Stimulated activated CD4-positive, alpha-beta T cell treated with anti-CD3 and anti-CD28 coated beads, Interleukin-2, amount 100 ng/mL, for 4 hours (primary cell): ENCODE measurements at places on chromosomes 7 and 10.
A peak's percentile ranks its signal among the peaks of the same experiment; 100 is the strongest.

GRCh38 chr10:31000071-31000782 is 31.4 kb downstream of the ZNF438 start:
- DNase-seq: no peak

- DNase-seq: no peak
Observed at GRCh38 chr7:91425149-91425548, 160.9 kb downstream of the FZD1 start.

- no peak for DNase-seq
Observed at GRCh38 chr7:142817506-142817905, 37.4 kb upstream of the EPHB6 start.

- DNase-seq: no peak
Observed at GRCh38 chr10:112962343-112962742, 12.3 kb downstream of the TCF7L2 start.

GRCh38 chr10:130745251-130745650 is 566.3 kb downstream of the TCERG1L start:
- DNase-seq: no peak

- DNase-seq: peak; percentile 73
Observed at GRCh38 chr10:43648398-43649184, at the start of gene ZNF32. Gene ZNF32, minus strand, starts transcription at chr10:43648881. Its CDS starts 2,748 bp downstream, at chr10:43646133.

DNA sequence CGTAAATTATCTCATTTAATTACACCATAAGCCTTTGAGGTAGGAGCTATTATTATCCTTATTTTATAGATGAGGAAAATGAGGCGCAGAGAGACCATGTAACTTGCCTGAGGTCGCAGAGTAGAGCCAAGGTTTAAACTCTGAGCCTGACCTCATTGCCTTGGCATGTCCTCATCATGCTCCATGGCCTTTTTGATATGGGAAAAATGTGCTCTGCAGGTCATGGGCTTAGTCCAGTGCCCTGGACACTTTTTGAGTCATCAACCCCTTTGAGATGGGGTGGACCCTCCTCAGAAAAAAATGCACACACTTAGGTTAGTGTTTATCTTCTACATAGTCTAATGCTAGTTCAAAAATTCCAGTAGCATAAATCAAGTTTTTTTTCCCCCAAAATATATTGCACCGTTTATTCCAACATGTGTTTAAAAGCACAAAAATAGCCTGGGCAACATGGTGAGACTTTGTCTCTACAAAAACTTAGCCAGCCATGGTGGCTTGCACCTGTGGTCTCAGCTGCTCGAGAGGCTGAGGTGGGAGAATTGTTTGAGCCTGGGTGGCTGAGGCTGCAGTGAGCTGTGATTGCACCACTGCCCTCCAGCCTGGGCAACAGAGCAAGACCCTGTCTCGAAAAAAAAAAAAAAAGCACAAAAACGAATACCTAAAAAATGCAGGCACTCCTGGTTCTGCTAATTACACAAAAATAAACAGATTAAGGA is 28.6 kb upstream of the TMEM178B start:
- no peak for DNase-seq

DNA sequence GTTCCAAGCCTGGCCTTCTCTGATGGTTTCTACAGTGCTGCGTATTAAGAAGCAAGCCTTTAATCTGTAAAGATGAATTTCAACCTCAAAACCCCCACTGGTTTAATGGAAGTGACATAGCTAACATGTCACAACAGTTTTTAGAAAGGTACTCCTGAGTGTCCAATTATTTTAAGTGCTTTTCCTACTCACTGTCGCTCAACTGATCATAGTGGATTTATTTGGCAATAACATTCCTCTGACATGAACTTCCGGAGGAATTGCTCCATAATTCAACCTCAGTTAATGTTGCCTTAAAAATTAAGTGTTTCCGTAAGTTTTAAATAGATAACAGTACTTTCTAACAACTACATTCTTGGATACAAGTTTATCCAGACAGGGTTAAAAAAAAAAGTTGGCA is 57.5 kb downstream of the AGMO start:
- DNase-seq: no peak

DNA sequence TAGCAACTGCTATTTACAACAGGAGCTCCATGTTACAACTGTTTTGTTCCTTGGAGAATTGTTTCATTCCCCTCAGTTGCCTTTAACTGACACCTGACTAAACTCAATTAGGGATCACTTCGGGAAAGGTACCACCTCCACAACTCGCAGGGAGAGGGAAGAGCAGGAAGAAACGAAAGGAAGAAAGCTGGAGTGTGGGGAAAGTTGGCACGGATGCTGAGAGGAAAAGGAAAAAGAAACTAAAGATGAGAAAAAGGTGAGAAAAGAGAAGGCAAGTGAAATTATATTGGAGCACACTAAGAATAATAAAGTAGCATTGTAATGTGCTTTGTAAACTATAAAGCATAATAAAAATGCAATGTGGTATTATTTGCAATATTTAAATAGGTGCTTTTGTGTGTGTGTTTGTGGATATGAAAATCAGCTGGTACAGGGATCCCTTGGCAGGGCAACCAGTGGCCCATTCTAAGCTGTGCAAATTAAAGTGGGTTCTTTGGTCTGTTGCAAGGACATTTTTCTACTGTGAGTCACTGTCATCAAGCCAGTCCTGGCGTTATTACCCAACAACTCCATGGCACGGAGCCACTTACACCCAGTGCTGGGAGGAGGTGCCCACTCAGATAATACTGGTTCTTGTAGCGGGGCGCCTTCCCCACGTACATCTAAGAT is 45.9 kb downstream of the HIPK2 start:
- DNase-seq: no peak

DNA sequence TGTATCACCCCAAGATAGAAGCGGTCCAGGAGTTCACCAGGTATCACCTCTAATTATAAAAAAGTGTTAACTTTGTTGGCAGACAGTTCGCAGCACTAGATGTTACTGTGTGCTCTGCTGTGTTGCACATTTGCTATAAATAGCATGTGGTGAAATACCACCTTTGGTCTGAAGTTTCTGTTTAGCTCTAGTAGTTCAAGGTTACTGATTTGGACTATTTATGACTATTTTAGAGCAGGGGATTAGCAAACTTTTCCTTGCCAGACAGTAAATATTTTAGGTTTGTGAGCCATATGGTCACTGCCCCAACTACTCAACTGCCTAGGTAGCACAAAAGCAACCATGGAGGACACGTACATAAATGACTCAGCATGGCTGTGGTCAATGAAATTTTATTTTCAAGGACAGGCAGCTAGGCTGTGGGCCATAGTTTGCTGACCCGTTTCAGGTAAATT is 16.5 kb downstream of the DENND10 start:
- no peak for DNase-seq

GRCh38 chr10:82572744-82573143 is 697.8 kb downstream of the NRG3 start:
- no peak for DNase-seq

DNA sequence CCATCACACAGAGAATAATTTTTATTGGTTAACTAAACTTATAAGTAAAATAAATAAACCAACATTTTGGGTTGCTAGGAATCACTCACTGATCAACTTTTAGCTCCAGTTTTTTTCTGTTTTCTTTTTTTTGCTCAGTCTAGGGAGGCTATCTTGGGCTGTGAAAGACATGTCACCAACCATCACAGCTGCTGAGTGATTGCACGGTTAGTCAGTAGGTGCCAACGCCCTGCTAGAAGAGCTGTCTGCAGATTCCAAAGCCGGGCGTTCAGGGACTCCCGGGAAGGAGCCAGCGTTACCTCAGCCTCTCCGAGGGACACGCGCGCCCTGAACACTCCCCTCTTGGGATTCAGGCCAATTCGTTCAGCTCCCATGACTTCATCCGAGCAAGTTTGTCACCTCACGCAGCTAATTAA is 604 bp upstream of the STAM start:
- no peak for DNase-seq

- no peak for DNase-seq
Observed at GRCh38 chr7:66157060-66157459, 42.4 kb downstream of the CRCP start.

DNA sequence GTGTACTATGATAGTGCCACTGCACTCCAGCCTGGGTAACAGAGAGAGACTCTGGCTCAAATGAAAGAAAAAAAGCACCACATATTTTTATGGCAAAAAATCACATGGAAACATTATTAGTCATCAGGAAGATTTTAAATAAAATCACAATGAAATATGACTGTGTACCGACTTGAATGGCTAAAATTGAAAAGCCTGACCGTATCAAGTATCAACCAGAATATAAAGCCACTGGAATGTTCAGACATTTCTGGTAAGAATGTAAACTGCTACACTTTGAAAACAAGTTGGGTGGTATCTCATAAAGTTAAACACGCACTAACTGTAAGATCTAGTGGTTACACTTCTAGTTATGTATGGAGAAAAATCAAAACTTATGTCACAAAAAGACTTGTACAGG is 306.7 kb upstream of the MBL2 start:
- DNase-seq: no peak

- no peak for DNase-seq
Observed at GRCh38 chr7:106430103-106430502, 145.3 kb upstream of the NAMPT start.

- no peak for DNase-seq
Observed at GRCh38 chr10:89699581-89700064, 1.8 kb upstream of the KIF20B start.

GRCh38 chr10:98917828-98918227 is 317.8 kb downstream of the HPSE2 start:
- no peak for DNase-seq

GRCh38 chr7:81232084-81232799 is 313.4 kb upstream of the SEMA3C start:
- DNase-seq: no peak

DNA sequence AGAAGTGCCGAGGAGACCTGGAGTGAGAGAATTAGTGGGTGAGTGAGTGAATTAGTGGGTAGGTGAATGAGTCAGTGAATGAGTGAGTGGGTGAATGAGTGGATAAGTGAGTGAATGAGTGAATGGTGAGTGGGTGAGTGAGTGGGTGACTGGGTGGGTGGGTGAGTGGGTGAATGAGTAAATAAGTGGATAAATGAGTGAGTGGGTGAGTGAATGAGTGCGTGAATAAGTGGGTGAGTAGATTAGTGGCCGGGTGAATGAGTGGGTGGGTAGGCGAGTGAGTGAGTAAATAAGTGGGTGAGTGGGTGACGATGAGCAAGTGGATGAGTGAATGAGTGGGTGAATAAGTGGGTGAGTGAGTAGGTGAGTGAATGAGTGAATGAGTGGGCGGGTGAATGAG is 243.7 kb upstream of the MGMT start:
- no peak for DNase-seq

DNA sequence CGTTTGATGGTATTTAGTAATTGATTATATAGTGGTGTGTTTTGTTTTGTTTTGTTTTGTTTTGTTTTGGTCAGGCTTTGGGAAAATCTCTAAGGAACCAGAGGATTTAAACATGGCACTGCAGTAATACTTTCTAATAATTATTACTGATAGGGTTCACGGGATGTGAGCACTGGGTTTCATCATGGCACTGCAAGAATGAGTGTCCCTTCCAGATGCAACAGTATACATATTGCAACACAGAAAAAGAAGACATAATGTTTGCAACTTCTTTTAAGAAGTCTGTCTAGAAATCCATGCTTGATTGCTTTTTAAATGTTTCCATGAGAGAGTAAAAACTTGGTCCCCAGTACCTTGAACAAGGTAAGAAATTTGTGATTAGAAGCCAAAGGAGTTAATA is 2.2 kb upstream of the CDCA7L start:
- DNase-seq: no peak

- no peak for DNase-seq
Observed at GRCh38 chr10:126062131-126063032, 166.0 kb downstream of the FANK1 start.

GRCh38 chr7:114412548-114412947 is 2.1 kb upstream of the FOXP2 start:
- no peak for DNase-seq

DNA sequence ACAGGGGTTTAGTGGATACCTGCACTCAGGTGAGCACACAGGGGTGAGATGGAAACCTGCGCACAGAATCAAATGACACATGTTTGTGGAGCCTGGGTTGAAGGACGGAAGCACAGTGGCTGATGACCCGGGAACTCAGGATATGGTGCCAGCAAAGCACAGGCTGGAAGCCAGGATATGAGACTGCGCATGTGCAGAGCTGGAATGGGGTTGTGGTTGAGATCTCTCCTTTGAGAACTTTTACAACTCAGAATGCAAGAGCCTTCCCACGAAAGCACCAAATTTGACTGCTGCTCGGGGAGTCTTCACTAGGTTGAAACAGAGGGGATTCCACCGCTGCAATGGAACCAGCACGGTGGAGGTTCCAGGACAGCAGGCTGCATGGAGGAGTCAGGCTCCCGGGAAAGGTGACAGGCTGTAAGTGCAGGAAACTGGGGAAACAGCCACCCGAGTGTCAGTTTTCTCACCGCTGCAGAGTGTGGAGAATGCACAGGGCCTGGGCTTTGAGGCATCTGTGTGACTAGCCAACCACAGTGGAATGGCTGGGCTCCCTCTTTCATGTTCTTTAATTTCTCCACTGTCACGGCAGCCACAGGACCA is 133.4 kb upstream of the TCERG1L start:
- DNase-seq: no peak

- DNase-seq: no peak
Observed at GRCh38 chr7:137888241-137888640, 41.5 kb upstream of the DGKI start.

DNA sequence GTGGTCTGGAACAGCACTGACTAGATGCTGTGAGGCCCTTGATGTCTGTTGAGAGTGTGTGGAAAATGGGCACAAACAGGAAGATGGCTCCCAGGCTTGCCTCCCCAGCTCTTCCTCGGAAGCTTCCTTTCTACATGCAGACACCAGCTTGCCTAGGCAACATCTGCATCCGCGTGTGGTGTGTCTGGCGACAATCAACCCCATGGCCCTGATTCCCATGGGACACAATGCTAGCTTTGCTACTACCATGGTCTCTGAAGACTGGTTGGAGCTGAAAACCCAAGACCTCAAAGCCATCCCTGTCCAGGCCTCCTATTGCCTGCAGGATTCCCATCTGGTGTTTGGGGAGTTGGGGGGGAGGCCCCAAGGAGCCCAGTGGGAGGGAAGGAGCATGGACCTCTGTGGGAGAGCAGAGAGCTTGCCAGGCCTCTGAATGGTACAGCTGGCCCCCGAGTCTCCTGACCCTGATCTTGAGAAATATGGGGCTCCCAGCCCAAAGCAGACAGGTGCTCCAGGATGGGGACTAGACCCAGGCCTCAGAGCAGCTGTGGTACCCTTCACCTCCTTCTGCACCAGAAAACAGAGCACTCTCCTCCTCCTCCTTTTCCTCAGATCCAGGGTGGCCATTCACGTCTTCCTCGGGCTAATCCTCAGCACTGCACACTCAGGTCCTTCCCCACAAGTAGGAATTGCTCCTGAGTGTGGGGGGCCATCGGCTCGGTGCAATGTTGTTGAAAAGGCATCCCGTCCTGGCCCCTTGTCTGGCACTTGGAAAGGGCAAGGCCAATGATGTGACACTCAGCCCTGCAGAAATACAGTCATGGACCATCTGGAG is 57.6 kb downstream of the ARHGAP22 start:
- DNase-seq: no peak

GRCh38 chr10:80177781-80178636 is 27.3 kb downstream of the ANXA11 start:
- no peak for DNase-seq

- DNase-seq: no peak
Observed at GRCh38 chr7:123557016-123557397, 611 bp downstream of the NDUFA5 start.

GRCh38 chr10:61186408-61186807 is 242.4 kb upstream of the RHOBTB1 start:
- no peak for DNase-seq
